ENCODE measurements at places on chromosomes 1 and 21.

DNA sequence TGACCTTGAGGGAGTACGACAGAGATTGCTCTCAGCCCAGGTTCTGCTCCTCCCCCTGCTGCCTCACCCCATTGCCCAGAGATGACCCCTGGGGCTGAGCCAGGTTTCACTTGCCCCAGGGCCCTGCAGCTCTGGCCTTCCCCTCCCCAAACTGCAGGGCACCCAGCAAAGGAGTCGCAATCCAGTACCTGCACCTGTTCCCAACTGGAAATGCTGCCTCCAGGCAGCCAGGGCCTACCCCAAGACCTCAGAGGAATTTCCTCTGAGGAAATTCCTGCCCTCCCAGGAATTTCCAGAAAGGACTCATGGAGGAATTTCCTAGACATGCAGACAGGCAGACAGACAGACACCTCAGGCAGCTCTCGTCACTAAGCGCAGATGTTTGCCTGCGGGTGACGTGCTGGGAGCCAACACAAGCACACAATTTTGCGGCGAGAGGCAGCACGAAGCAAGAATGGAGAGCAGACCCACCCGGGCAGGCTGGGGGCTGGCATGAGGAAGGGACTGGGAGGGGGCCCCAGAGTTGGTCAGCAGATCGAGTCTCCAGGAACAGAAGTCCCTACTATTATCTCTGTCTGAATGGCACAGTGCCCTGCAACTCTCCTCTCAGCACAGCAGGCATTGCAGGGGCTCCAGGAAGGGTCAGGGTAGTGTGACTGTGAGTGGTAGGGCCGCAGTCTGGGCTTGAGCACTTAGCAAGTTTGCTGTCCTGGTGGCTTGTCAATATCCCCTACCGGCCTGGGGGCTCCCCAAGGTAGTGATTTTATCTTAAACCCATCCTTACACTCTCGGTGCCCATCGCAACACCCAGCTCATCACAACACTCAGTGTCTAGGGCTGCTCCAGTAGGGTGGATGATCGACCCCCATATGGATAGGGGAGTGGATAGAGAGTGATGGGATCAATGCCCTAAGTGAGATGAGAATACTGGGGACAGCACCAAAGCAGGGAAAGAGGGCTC lies 2.9 kb upstream of the EFNA1 start:
- DNase-seq: peak; percentile 32

GRCh38 chr1:224377676-224378006 lies 21.0 kb downstream of the CNIH4 start:
- DNase-seq: no peak

DNA sequence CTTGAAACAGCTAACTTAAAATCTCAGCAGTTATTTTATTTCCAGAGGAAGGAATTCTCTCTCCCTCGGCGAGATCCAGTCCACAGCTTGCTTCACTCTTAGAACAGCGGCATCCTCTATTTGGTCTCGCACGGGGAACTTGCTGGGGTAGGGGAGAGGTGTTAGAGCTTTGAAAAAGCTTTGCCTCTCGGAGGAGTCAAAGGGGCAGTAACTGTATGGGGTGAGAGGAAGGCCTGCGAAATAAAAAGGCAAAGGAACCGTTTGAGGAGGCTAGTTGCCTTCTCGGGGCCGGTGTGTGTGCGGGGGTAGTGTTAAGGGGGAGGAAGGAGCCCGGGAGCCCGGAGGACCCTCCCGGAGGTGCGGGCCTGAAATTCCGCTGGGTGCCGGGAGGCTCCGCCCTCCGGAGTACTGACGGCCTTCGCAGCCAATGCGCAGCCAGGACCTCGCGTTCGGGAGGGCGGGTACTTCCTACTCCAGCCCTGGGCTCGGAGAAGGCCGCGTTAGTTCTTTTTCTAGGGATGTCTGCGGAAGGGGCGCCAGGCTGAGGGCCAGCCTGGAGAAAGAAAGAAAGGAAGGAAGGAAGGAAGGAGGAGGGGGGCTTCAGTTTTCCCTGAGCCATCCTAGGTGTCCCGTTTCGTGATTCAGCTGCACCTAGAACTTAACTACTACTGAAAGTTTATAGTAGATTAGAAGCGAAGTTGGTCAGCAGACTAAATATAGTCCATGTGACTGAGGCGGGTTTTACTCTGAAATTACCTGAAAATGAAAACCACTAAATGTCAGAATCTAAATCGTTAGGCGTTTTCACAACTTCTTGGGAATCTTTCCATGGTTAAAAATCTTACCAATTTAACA lies 2.2 kb downstream of the NEK7 start:
- peak; percentile 98 for DNase-seq

DNA sequence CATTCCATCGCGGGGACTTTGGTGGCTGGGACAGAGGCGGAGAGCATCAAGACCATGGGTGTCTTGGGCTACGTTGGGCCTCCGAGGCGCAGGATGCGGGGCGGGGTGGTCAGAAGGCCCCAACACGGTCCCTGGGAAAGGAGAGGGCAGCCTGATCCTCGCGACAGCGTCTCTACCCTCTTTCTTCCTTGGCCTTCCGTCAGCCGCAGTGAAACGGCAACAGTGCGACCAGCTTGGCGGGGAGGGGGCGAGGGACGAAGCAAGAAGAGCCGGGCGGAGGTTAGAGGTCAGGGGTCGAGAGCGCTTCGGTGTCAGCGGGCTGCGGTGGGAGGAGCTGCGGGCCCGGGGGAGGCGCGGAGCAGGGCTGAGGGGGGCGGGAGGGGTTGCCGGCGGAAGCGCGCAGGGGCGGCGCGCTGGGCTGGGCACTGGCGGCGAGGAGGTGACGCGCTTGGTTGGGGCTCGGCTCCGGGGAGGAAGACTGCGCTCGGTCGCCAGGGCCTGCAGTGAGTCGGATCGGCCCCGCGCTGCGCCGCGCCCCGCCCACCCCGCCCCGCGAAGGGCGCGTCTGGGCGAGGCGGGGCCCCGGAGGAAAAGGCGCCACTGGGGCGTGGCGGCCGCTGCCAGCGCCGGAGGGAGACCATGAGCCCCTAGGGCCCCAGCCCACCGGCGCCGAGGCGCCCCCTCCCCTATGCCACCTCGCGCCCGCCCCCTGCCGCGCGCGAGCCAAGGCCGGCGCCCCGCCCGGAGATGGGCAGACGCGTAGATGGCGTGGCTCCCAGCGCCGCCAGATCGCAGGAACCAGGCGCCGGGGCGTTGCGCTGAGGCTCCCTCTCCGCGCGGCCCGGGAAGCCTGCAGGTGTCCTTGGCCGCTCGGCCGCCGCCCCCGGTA lies at the start of gene KCNC4:
Gene KCNC4, plus strand, starts transcription at position 600 of the 889 bp plus-strand sequence. CDS start 1,186 bp downstream, outside the sequence.
- DNase-seq: peak; percentile 81

DNA sequence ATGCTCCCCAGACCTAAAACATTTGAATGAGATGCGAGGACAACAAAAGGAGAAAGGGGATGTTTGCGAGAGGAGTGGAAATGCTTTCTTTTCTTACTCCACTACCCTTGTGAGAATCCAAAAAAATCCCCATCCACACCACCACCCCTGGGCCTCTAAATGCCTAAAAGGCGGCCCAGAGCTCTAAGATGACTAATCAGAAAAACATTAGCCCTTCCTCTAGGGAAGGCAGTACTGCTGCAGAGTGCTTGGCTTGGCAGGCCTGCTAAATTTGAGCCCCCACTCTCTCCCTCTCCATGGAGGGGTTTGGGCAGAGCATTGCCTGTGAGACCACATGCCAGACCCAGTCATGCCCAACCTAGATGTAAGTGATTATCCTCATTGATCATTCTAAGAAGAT lies 347.9 kb downstream of the USH2A start:
- peak; percentile 25 for DNase-seq

- DNase-seq: peak; percentile 42
Measured at GRCh38 chr1:155309423-155310021, 856 bp downstream of the FDPS start.

DNA sequence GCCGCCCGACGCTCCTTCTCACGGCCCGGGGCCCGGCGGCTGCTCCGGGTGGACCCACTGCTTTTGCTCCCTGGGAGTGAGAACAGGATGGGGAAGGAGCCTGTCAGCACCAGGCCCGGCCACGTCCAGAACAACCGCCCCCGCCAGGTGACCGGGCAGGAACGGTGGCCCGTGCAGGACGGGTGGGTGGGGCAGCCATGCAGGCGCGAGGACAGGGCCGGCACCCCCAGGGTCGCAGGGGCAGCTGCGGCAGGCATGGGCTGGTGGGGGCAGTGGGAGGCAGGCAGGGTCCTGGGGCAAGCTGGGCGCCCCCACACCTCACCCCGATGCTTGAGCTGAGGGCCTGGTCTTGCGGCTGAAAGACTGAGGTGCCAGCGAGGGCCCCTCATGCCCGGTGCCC lies 5.4 kb downstream of the TAS1R3 start:
- DNase-seq: no peak

- DNase-seq: no peak
Measured at GRCh38 chr1:45458894-45459293, 32.1 kb downstream of the TESK2 start.

GRCh38 chr21:32143241-32143939 lies 135.5 kb downstream of the MIS18A start:
- DNase-seq: no peak

GRCh38 chr1:99570486-99571089 lies 75.3 kb upstream of the PALMD start:
- no peak for DNase-seq

GRCh38 chr1:93350322-93350721 lies 4.6 kb downstream of the DR1 start:
- no peak for DNase-seq

- DNase-seq: no peak
Measured at GRCh38 chr1:51578383-51579109, 38.3 kb upstream of the OSBPL9 start.

DNA sequence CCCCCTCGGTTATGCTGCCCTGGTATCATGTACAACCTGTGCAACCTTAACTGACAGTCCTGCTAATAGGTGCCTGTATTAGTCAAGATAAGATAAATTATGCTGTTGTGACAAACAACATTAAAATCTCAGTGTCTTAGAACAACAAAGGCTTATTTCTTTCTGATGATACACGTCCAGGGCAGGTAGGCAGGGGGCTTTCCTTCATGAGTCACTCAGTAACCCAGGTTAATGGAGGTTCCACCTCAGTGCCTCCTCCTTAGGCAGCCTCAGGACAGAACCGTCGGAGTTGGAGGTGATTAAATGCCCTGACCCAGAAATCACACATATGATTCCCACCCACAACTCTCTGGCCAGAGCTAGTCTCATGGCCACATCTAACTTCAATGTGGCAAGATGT lies 94.6 kb upstream of the CASZ1 start:
- DNase-seq: no peak

DNA sequence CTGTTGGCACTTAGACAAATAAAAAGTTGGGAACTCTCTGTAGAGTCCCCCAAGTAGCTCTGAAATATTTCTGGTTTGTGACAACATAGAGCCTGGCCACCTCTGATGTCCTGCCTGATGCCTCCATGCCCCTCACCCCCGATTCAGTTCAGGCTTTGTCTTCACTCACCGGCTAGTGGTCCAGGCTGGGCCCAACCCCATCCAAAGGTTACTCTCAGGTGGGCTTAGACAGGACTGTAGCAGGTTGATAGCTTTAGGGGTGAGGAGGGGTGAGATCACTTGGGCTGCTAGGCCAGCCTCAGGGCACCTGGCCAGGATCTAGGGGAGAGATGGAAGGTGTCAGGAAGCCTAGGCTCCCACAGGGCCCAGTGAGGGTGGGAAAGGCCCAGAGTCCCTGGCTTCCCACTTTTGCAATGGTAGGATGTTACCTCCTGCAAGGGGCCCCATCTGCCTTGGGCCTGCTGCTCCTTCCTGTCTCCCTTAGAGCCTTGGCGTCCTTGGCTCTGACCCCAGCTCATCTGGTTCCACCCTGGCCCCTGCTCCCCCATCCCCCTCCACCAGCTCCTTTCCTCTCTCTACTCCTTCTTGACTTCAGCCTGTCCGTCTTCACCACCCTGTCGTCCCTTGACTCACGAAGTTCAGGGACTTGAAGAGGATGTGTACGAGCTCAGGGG lies 6.7 kb downstream of the EPS8L3 start:
- DNase-seq: no peak

- DNase-seq: no peak
Measured at GRCh38 chr1:160781914-160782689, 13.9 kb upstream of the LY9 start.

DNA sequence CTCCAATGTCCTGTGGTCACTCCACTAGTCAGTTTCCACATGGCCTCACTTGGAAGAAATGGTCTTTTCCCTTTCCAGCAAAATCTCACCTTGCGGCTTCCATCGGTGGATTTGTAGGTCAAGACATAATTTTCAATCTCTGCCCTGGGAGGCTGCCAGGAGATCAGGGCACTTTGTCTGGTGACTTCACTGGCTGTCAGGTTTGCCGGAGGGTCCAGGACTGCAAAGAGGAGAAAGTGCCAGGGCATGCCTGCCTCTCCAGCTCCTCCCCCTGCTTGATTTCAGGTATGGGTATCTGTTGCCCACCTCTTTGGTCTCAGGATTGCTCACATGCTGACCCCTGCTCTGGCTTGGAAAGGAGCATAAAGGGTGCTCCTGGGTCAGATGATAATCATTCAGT lies 162.8 kb upstream of the KIAA0040 start:
- no peak for DNase-seq

GRCh38 chr1:247209396-247209795 lies 37.6 kb upstream of the ZNF124 start:
- DNase-seq: no peak

- no peak for DNase-seq
Measured at GRCh38 chr1:26838474-26839338, 12.2 kb downstream of the ZDHHC18 start.

- DNase-seq: no peak
Measured at GRCh38 chr1:219650880-219651279, 38.0 kb upstream of the ZC3H11B start.

DNA sequence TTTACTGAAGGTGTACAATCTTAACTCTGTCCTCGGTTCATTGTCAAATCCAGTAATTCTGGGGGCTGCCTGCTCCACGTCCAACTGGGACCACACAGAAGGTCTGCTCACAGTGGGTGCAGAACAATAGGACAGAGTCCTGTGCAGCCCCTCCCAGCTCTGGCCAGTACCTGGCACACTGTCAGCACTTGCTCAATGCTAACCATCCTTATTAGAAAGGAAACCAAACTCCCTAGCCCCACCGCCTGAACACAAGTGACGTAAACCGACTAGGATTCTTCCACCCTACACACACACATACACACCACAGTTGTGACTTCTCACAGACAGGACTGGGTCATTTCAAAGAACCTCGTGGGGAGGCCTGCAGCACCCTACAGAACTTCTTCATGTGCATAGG lies 5.2 kb downstream of the BCAR3 start:
- DNase-seq: no peak

GRCh38 chr1:197921235-197922069 lies 4.3 kb downstream of the LHX9 start:
- DNase-seq: no peak

GRCh38 chr21:45992301-45993209 lies 11.0 kb downstream of the COL6A1 start:
- peak; percentile 25 for DNase-seq

DNA sequence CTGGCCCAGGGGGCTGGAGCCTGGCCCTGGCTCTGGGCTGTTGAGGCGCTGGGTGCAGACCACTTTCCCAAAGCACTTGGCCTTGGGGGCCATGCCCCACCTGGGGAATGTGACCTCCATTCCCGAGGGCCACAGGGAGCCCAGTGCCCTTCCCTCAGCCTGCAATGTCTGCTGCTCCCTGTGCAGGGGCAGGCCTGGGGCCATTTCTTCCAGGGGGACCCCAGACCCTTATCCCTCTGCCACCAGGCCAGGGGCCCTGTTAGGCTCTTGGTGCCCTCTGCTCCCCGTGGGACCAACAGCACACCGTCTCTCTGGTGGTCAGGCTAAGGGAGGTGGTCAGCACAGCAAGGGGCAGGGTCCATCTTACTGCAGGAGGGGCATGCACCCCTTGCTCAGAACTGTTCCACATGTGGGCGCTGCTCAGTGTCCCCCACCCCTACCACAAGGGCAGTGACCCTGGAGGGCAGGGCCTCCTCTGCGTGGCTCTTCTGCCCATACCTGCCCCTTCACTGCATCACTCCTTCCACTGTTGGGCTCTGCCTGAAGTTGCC lies 1.1 kb upstream of the TMEM52 start:
- DNase-seq: no peak
